ENCODE measurements at places on chromosomes 16 and 17. TPM values are rescaled to one million over a fixed set of nuclear protein-coding genes. Genes with fewer than 3 reads are reported as not detected.

The DHRS7C gene
- not detected for total RNA-seq

The PABPN1L gene
- total RNA-seq, result not detected

The ADCY7 gene
- 10.1 TPM for total RNA-seq

The CTF1 gene
- 0.33 TPM for total RNA-seq

The CHMP1A gene
- total RNA-seq, result 99.0 TPM

The PLK1 gene
- total RNA-seq, result 80.4 TPM

The KAT2A gene
- 11.3 TPM for total RNA-seq

The ASGR1 gene
- 4.1 TPM for total RNA-seq

The CMTM2 gene
- total RNA-seq, result not detected

The C1QTNF1 gene
- 9.5 TPM for total RNA-seq

The FBXO39 gene
- not detected for total RNA-seq

The CCDC154 gene
- total RNA-seq, result 0.05 TPM

The RRAD gene
- 2.3 TPM for total RNA-seq

The DGKE gene
- 8.6 TPM for total RNA-seq

The GRIN2A gene
- total RNA-seq, result 0.67 TPM

The KCNJ16 gene
- total RNA-seq, result not detected

The CD300LB gene
- not detected for total RNA-seq

The TNP2 gene
- not detected for total RNA-seq

The SRL gene
- 0.07 TPM for total RNA-seq

The PPL gene
- total RNA-seq, result 0.64 TPM

The LDHD gene
- 0.40 TPM for total RNA-seq

The ASGR2 gene
- total RNA-seq, result not detected

The TGFB1I1 gene
- total RNA-seq, result 78.3 TPM

The SNX20 gene
- 0.07 TPM for total RNA-seq

The NR1D1 gene
- 1.7 TPM for total RNA-seq

The MYH2 gene
- total RNA-seq, result not detected

The EMP2 gene
- total RNA-seq, result 17.7 TPM

The LUC7L gene
- 30.8 TPM for total RNA-seq

The GPR142 gene
- not detected for total RNA-seq

The TNK1 gene
- 0.15 TPM for total RNA-seq

The ITGAD gene
- total RNA-seq, result not detected

The TP53TG3B gene
- not detected for total RNA-seq

The NATD1 gene
- 5.1 TPM for total RNA-seq

The CA10 gene
- total RNA-seq, result not detected

The TMEM88 gene
- 382 TPM for total RNA-seq

The C16orf92 gene
- total RNA-seq, result not detected

The TMIGD1 gene
- total RNA-seq, result not detected

The TSR1 gene
- 47.7 TPM for total RNA-seq

The RAD51C gene
- 47.5 TPM for total RNA-seq

The BICDL2 gene
- not detected for total RNA-seq

The ODAD4 gene
- not detected for total RNA-seq

The ELMO3 gene
- total RNA-seq, result 0.60 TPM

The SALL1 gene
- total RNA-seq, result not detected

The KRTAP9-8 gene
- not detected for total RNA-seq

The BEAN1 gene
- not detected for total RNA-seq

All from mammary microvascular endothelial cell (primary cell).